EL (cell line): ENCODE measurements at places on chromosomes 12 and 14.
A peak's percentile ranks its signal among the peaks of the same experiment; 100 is the strongest.

DNA sequence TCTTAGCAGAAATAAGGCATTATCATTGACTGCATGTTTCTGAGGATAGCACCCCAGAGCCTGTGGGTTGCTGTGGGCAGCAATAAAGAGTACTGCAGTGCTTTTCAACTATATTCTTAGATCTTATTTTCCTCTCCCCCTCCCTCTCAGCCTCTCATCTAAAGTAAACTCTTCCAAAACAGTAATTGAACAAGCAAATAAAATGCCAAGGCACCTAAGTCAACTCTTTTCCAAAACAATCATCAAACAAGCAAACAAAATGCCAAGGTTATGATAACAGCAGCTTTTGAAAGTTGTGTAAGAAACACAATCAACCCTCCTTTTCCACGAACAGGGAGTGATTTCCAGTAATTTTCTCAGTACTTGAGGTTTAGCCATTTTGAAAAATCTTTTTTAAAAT lies 1542.6 kb downstream of the AACS start:
- DNase-seq: no peak

GRCh38 chr14:75069121-75069810 lies at the start of gene ZC2HC1C:
Gene ZC2HC1C (plus strand): TSS chr14:75069641. CDS start chr14:75070574, 933 bp downstream.
- DNase-seq: peak; percentile 79

DNA sequence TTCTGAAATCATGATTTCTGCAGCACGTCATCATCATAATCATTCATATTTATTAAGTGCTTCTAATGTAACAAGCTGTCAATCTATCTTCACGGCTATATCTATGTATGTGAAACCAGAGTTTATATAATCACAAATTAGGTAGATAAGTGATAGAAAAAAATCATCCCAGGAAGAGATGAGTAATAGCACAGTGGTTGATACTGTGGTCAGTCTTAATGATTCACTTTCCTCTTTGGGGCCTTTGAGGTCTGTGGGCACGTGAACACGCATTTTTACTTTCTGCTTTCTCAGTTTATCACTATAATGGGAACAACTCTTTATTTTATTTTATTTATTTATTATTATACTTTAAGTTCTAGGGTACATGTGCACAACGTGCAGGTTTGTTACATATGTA lies 265.9 kb upstream of the NOVA1 start:
- DNase-seq: no peak

DNA sequence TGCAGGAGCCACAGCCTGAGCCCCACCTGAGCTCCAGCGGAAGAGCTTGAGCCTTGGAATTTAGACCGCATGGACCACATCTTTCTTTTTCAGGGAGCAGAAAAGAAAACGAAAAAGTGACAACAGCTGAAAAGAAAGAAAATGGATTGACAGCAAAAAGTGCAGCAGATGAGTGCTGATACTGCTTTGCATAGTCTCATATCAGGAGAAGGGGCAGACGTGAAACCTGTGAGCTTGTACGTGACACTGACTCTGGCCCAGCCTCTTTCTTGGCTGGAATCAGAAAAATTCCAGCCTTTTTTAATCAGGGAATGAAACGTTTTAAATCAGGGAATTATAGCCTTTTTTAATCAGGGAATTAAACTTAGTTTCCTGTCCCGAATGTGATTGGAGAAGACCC lies 1296.5 kb downstream of the TMEM121 start:
- DNase-seq: no peak

- DNase-seq: no peak
These were observed 386 bp downstream of the DGKA start for GRCh38 chr12:55931317-55931779.

- DNase-seq: no peak
These were observed 22.8 kb downstream of the COX8C start for GRCh38 chr14:93369713-93370266.

DNA sequence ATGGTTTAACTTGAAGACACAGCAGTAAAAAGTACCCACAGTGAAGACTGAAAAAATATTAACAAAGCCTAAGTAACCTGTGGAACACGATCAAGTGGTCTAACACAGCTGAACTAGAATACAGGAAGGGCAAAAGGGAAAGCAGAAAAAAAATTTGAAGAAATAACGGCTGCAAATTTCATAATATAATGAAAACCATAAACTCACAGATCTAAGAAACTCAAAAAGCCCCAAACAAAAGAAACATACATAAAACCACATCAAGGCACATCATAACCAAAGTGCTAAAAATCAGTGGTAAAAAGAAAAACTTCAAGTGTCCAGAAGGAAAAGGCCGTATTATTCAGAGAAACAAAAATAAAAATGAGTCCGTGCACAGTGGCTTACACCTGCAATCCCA lies 30.9 kb downstream of the SPPL3 start:
- DNase-seq: no peak

DNA sequence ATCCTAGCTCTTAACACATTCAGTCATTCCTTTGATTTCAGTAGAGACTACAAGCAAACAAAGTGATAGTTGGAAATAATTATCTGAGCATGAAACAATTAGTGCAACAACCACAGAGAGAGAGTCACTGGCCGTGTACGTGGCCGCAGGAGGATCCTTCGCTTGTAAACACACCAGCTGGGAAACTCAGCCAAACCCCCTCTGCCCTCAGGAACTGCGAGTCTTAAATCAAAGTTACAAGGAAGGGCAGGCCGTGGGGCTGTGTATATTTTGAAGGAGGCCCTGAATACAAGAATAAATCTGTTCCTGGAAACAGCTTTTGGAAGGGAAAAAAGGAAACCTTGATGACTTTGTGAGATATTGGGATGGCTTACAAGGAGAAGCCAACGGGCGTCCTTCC lies 164.5 kb downstream of the ANO2 start:
- no peak for DNase-seq

DNA sequence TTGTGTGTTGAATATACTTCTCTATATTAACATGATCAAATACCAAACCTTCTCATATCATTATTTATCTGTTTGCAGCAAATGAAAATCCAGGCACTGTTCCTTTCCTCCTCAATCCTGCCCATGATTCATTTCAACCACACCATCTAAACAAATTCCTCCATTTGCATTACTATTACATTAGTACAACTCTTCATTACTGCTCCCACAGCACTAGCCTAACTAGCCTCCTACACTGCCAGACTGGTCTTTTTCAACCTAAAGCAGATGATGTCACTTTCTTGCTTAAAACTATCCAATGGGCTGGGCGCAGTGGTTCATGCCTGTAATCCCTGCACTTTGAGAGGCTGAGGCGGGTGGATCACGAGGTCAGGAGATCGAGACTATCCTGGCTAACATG lies 117.3 kb upstream of the MYF6 start:
- DNase-seq: peak; percentile 38

DNA sequence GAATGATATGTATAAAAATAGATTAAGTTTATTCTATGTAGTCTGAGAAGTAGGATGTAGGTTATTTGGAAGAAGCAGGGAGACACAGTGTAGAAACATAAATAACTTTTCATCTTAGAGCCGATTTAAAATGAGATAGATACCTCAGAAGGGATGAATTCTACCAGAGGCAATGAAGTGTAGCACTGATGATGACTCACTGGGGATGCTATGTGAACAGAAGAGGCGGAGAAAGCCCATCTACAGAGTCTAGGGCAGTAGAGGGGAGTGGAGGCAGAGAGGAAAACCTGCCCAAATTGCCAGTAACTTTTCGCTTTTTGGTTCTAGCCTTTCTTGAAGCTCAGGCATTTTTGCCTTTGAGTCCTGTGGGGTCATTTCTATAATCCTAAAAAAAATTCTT lies 451.8 kb downstream of the ATP23 start:
- peak; percentile 68 for DNase-seq

DNA sequence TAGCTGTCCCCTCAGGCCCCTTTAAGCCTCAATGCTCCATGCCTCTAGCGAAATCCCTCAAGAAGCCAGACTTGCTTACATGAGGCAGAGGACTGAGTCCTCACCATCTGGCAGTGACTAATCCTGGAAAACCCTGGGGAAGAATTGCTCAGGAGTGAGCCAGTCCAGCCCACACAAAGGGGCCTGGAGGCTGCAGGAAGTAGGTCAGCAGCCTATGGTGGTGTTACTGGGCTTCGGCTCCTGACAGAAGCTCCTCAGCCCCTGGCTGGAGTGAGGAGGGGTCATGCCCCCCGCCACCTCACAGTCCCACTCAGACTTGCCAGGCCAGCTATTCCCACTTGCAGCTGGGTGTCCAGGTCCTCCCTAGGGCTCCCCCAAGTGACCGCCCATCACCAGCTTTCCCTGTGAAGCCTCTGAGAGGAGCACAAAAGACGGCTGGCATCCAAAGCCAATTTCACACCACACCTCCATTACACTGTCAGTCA lies 250.5 kb downstream of the DPF3 start:
- peak; percentile 99 for DNase-seq

DNA sequence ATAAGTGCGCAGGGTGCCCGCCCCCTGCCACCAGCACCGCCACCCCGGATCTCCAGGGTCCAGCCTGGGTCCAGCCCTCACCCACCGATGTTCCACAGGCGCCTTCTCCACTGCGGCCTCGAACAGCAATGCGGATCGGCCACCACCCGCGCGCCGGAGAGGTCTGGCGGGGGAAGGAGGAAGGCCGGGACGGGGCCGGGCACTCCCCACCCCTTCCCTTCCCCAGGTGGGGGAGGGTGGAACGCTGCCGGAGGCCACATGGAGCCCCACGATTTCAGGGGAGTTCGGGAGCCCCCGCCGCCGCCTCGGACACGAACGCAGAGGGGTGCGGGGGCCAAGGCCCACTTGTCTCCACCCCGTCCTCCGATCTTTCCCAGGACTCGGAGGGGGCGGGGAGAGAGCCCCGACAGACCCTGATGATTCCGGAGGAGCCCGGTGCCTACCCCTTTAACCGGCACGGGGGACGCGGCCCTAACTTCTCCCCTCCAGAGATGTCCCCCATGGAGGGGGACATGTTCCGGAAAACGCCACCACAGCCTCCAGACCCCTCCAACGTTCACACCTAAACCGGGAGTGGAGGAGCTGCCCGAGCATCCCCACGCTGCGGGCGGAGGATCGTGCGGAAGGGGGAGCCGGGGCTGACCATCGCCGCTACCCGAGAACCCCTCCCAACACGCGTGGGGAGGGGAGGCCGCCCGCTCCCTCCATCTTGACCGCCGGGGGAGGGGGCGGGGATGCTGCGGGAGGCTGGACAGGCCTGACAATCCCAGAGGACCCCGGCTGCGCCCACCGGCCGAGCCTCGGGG lies 1.1 kb downstream of the ATXN2 start:
- peak; percentile 36 for DNase-seq

DNA sequence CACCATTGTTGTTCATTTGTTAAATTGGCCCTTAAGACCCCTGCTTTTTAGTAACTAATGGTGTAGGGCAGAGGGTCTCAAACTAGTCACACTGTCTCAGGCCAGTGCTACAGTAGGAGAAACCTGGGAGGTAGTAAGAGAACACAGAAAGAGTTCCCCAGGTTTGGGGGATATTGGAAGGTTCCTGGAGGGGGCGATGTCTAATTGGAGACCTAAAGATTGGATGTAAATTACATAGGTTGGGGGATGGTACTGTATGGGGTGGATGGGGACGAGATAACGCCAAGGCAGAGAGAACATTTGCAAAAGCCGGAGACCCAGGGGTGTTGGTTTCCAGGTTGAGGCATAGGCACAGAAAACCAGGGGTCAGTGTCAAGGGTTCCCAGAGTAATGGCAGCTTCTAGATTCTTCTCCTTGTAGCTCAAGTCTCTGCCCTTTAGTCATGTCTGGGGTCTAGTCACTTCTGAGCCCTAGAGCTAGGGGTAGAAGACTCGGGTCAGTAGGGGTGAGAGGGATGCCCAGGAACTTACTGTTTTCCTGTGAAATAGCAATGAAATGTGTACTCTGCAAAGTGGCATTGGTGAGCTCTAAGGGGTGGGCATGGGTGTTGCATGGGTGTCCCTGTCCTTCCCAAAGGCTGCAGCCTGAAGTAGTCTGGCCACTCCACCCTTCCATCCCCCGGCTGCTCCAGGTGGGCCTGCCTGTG lies 21.8 kb downstream of the PLEKHG3 start:
- no peak for DNase-seq

GRCh38 chr12:98812225-98812624 lies 167.1 kb downstream of the APAF1 start:
- no peak for DNase-seq

DNA sequence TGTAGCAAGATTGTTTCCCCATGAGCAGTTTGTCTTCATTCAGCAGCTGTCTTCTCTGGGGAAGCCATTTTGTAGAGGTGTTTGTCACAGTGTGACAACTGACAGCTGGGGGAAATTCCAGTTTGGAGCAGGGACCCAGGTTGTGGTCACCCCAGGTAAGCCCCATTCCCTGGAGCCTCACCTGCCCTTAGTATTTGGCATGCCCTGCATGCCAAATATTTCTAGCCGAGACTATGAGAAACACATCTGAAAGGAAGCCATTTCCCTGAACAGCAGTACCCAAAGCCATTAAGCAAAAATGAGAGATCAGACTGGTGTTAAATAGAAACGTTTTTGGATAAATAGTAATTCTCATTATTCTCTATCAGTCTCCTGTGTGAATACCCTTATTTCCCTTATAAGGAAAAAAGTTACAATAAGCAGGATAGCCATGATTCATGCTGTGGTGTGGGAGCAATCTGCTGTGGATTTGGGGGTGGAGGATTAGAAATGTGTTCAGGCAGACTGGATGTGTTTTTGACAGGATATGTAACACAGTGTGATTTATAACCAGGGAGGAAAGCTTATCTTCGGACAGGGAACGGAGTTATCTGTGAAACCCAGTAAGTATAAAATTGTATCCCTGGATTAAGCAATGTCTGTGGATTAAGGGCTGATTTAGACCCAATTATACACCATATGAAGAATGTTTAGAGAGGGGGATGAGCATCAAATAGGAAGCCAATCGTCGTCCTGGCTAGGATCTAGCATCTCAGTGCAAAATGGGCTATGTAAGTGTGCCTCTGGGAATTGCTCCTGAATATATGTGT lies 68.9 kb downstream of the DAD1 start:
- peak; percentile 48 for DNase-seq

DNA sequence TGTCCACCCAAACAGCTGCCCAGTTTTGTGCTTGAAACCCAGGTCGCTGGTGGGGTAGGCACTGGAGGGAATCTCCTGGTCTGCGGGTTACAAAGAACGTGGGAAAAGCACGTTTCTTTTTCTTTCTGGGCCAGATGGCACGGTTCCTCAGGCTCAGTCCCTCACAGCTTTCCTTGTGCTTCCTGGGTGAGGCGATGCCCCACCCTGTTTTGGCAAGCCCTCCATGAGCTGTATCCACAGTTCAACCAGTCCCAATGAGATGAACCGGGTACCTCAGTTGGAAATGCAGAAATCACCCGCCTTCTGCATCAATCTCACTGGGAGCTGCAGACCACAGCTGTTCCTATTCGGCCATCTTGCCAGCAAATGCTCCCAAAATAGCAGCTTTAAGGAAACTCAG lies 51.4 kb upstream of the TMTC2 start:
- DNase-seq: no peak

GRCh38 chr12:76962099-76962498 lies 83.3 kb upstream of the CSRP2 start:
- DNase-seq: no peak

DNA sequence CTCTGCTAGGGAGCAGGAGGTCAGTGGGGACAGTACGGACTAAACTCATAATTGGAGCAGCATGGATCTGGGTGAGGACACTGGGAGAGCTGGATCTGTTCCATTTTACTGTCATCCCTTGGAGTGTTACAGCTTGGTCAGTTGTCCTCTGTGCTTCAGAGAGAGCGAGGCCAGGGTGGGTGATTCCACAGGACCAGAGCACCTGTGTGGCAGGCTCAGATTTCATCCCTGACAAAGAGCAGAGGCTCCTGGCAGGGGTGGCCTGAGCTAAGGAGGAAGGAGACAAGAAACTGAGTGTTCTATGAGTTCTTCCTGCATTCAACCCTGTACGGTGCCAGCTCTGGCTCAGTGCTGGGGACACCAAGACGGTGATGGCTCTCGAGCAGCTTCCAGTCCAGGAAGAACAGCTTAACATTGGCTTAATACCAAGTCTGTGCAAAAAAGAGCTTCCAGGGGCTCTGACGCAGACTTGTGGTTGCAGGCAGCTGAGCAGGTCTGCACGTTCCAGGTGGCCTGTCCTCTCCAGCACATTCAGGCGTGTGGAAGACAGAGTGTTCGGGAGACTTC lies 8.4 kb upstream of the PGF start:
- DNase-seq: peak; percentile 37
